ENCODE measurements at places on chromosomes 1 and 21.

- DNase-seq: no peak
Observed at GRCh38 chr1:202245391-202245790, 51.8 kb downstream of the LGR6 start.

DNA sequence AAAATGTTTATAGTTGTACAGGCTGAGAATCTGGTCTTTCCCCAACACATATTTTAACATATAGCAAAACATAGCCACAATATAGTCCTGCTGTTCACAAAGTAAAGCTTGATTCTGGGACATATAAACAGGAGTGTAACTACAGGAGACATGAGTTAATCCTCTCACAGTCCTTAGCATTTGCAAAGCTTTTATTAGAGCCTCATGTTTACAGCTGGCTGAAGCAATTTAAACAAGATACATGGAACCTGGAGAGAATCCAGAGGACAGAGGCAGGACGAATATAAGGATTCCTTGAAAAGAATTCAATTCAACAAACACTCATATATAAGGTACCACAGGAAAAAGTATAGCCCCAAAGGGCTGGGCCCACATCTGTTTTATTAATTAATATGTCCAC is 163.4 kb downstream of the ADGRL4 start:
- no peak for DNase-seq

GRCh38 chr1:24263746-24264145 is 55.4 kb upstream of the GRHL3 start:
- DNase-seq: no peak

DNA sequence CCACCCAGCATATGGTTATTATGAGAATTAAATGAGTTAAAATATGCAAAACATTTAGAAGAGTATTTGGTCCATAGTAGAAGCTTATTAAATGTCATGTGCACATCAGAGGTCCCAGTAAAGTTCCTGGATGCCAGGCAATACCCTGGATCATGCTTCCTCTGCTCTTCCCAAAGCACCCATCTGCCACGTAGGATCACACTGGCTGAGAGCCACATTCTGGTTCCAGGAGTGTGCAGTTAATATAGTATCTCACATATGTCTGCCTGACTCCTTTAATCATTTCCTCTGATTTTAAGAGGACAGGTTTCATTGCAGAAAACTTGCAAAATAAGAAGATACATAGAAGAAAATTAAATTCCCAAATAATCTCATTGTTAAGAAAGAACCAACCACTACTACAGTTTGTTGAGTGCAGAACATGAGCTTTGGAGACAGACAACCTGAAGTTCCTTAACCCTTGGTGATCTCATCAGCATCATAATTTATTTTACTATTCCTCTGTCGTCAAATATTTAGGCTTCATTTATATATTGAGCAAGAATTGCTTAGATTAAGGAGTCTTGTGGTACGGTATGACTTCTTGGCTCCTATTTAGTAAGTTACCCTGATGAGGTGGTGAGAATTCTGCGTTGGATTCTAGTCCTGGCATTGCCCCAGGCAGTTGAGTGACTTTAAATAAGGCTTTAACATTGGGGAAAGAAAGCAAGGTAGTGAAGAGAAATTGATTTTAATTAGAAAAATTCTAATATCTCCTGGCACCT is 12.3 kb downstream of the SGIP1 start:
- DNase-seq: no peak

GRCh38 chr1:230823426-230823825 is 44.9 kb downstream of the C1orf198 start:
- no peak for DNase-seq

GRCh38 chr21:45875416-45875760 is 106.2 kb upstream of the COL6A1 start:
- DNase-seq: no peak

DNA sequence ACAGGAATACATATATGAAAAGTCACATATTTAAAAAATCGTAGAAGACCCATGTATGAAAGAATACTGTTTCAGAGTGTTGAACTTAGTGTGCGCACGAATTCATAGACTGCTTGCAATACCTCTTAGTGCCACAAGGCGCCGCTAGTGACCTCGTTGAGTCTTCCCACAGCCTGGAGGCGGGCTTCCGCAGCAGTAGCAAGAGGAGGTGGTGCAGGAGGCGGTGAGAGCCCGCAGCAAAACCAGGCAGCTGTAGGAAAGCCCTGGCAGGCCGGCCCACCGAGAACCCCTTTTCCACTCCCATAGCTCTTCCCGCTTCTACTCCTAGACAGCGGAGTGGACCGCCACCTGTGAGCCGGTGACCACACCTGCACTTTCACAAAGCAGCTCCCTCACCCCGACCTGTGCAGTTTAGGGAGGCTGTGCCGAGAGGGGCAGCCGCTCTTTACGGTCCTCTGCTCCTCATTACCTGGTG is 23.5 kb downstream of the MTARC1 start:
- DNase-seq: peak; percentile 61

DNA sequence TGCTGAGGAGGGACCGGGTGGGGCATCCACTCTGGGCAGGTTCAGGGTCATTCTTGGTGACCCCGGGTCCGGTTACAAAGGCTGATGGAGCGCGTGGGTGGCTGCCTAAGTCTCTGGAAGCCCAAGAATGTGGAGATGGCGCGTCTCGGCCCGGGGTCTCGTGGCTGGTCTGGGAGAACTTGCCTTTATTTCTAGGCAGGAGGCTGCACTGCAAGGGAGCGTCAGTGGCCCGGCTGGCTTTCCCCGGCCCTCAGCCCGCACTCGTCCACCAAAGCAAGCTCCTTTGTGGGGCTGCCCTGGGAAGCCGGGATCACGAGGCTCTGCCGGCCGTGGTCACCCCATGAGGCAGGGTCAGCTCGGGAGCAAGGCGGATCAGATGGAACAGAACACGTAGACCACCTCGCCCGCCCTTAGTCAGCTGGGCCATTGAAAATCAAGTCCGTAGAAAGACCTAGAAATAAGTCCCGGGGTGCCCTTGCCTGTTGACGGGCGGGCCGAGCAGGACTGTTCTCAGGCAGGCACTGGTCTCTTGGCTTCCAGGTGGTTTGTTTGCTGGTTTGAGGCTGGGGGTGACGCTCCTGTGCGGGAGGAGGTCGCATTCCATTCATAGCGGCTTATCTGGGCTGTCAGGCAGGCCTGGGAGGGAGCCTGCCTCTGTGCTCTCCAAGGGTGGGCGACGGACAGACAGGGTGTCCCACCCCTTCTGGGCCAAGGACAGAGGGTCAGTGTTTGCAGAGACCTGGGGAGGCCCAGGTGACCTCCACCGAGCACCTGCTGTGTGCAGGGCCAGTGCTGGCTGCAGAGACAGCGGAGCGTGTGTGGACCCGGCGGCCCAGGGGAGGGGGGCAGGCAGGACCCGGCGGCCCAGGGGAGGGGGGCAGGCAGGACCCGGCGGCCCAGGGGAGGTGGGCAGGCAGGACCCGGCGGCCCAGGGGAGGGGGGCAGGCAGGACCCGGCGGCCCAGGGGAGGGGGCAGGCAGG is 25.8 kb downstream of the COL18A1 start:
- peak; percentile 71 for DNase-seq

- no peak for DNase-seq
Observed at GRCh38 chr1:107538502-107538901, 397.7 kb downstream of the NTNG1 start.

- DNase-seq: no peak
Observed at GRCh38 chr1:175124861-175125260, 57.2 kb downstream of the TNN start.

DNA sequence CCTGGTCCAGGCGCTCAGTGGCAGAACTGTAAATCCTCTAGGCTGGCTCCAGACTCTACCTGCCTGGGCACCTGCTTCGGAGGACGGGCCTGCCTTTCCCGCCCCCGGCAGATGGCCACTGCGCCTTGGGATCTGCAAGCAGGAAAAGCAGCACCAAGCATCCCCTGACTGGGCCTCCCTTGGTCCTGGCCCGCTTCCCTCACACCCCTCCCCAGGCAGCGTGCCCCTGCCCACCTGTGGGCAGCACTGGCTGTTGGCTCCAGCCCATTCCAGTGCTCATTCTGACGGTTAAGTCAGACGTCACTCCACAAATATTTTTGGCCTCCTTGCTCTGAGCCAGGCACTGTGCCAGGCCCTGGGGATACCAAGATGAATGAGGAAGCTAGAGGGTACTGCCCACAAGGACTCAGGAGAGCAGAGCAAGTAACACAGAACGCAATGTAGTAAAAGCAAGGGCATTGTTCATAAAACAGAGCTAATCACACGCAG is 22.0 kb upstream of the BLACAT1 start:
- no peak for DNase-seq

DNA sequence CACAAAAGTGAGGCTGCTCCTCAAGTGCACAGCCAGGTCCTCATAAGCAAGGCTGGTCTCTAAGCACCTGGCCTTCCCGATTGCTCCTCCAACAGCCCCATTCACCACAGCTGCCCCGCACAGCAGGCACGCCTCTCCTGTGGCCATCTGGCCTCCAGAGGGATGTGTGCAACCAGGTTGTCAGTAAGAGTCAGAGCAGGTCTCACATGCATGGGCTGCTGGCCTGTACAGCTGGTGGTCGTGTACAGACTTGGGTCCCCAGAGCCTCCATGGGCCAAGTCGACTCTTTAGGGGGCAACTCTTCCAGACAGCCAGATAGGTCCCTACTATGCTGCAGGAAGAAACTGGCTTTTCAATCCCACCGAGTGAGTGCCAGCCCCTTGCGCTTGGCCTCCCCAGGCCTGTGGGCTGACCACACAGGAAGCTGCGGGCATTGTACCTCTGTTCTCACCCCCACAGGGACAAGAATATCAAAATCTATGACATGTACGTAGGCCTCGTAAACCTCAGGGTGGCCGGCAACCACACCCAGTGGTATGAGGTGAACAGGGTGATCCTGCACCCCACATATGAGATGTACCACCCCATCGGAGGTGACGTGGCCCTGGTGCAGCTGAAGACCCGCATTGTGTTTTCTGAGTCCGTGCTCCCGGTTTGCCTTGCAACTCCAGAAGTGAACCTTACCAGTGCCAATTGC is 1.4 kb downstream of the PRSS38 start:
- DNase-seq: no peak

DNA sequence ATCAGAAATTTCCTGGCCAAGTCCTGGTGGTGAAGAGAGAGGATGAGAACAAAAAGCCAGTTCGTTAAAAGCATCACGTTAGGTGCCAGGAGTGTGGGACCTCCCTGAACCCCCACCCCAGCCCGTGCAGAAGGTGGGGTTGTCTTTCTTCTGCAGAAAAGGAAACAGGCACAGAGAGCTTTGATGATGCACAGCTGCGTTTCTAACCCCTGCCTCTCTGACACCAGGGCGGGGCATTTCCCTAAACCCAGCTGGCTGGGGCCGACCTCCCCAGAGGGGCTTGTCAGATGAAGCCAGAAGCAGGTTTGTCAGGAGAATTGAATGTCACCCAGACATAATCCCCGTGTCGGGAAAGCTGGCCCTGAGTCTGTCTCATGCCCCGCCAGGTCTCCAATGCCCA is 189.3 kb upstream of the EDN2 start:
- DNase-seq: no peak

- peak; percentile 7 for DNase-seq
Observed at GRCh38 chr1:97820470-97821188, 100.2 kb downstream of the DPYD start.

- no peak for DNase-seq
Observed at GRCh38 chr21:44199448-44199847, 41.3 kb downstream of the ICOSLG start.

- DNase-seq: no peak
Observed at GRCh38 chr1:118785246-118785645, 202.9 kb downstream of the TBX15 start.

GRCh38 chr1:197141575-197141974 is 4.9 kb downstream of the ASPM start:
- DNase-seq: no peak

Data from right kidney (tissue), 9 donors.